ENCODE measurements at places on chromosomes 1 and 21.

DNA sequence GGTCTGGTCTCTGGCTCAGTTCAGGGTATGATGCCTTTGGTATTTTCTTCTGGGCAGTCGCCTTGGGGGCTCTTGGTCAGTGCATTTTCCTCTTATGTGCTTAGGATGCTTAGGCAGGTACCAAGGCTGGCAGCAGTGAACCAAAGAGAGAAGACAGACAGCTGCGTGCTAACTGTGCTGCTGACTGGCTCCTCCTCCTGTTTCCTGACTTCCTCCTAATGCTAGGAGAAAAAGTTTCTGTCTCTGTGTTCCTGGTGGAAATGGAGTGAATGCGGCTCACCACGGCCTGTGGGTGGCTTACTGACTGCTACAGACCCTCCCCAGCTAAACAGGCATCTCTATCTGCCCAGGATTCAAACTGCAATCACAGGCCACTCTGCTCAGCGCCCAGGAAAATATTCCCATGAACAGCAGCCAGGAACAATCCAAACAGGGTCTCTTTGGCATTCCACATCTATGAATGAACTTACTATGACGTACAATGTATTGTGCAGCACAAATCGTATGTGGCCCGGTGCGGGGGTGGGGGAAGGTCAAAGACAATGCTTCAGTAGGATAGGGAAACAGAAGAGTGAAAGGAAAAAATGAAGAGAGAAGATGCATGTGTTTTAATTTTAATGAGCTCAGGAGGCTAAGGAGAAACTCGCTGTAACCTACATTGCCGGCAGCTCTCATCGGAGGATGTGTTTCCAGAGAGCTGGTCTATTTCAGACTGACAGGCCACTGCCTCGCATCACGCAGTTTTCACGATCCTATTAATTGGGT is 2.8 kb downstream of the ABCG1 start:
- no peak for DNase-seq

- DNase-seq = no peak
Observed at GRCh38 chr1:223759273-223759672, 46.9 kb downstream of the CAPN2 start.

DNA sequence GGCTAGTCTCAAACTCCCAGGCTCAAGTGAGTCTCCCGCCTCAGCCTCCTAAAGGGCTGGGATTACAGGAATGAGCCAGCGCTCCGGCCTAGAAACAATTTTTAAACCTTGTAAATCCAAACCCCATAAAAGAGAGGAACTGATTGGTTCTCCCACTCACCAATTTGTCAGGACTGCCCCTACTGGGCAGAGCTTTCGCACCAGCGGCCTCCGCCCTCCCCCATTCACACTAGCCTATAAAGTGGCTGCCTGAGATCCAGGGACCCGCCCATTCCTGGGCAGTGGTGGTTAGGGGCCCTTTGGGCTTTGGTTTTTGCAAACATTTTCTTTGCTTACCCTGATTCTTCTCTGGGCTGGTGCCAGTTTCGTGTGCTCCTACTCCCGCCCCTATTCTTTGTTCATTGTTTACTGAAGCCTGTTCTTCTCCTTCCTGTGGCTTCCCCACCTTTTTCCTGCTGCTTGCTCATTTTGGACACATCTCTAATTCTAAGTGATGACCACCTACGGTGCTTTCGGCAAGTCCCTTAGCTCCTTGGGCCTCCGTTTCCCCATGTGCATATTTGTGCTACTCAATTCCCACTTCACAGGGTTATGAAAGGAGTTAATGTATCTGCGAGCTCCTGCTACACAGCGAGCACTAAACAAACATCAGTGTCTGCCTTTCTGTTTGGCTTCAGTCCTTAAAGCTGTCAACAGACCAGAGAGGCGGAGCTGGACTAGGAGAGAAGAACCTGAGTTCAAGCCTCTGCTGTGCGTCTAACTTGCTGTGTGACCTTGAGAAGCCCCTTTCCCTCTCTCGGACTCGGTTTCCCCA is 39.8 kb upstream of the CLIC4 start:
- DNase-seq = peak; percentile 37

DNA sequence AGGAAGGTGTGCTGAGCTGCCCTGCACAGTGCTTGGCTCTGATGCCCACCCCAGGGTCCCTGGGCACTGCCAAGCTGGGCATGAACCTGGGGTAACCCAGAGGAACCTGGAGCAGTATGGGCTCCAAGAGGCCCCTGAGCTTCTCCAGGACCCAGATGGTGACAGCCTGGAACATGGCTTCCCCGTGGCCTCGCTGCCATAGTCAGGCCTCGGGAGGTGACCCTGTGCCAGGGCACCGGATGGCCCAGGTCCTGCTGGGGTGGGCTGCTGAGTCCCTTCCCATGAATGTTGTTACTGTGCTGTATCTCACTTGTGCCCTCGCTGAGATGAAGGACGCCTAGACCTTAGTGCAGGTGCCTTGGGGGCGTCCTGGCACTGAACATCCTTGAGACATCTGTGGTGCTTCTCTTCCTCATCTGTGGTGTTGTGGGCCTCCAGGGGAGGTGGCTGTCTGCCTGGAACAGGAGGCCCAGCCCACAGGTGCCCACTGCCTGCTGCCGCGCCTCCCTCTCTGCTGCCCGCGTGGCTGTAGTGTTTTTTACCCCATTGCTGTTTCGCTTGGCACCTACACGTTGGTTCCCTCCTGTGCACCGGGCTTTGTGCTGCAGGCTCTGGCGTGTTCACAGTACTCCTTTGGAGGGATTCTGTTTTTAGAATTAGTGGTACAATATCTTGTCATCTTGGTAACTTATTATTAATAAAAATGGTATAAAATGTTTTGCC is 160.3 kb downstream of the PCBP3 start:
- DNase-seq = no peak

GRCh38 chr1:116988908-116989307 is 12.7 kb upstream of the CD101 start:
- DNase-seq = no peak

All from CD4-positive, alpha-beta T cell treated with Interleukin-12 subunit alpha and Interleukin-12 subunit beta, for 1 hour (primary cell).